Fibroblast of villous mesenchyme (primary cell): ENCODE measurements at places on chromosomes 12 and 14. TPM values are rescaled to one million over a fixed set of nuclear protein-coding genes. Genes with fewer than 3 reads are reported as not detected.

GRCh38 chr14:46091819-46092218, 559.8 kb downstream of the RPL10L start:
- DNase-seq: no peak

- DNase-seq: no peak
These were observed 142.6 kb upstream of the PDZRN4 start for GRCh38 chr12:41045509-41045908.

DNA sequence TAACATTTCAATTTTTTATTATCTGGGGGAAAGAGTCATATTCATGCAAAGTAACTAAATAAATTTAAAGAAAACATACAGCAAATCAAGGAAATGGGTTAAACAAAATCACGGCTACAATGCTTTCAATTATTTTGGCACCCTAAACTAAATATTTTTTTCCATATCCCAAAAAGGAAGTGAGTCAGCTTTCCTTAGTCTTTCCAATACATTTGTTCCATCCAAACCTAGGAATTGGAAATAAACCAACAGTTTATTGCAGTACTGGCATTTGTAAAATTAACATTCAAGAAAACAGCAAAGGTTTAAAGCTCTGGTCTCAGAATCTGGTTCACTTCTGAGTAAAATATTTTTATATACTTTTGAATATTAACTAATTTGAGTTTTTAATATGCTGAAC, 89.2 kb downstream of the BCL2L14 start:
- DNase-seq: peak; percentile 41

GRCh38 chr14:60649875-60650372, 647 bp upstream of the SIX1 start:
- no peak for DNase-seq

CAPZA3 gene
- total RNA-seq: not detected in 2 replicates

SPX gene
- under 0.01 and 0.86 TPM in 2 replicates for total RNA-seq

MMP19 gene
- 9.1 and 9.7 TPM in 2 replicates for total RNA-seq
